ENCODE measurements at places on chromosomes 3 and 15. TPM values are rescaled to one million over a fixed set of nuclear protein-coding genes. Genes with fewer than 3 reads are reported as not detected.

Gene BOC
- not detected for total RNA-seq

Gene ZIC1
- not detected for total RNA-seq

Gene GCHFR
- 35.5 TPM for total RNA-seq

Gene KNG1
- total RNA-seq: not detected

Gene QTRT2
- total RNA-seq: 28.7 TPM

Gene DET1
- total RNA-seq: 5.0 TPM

Gene TBC1D5
- total RNA-seq: 48.4 TPM

DNA sequence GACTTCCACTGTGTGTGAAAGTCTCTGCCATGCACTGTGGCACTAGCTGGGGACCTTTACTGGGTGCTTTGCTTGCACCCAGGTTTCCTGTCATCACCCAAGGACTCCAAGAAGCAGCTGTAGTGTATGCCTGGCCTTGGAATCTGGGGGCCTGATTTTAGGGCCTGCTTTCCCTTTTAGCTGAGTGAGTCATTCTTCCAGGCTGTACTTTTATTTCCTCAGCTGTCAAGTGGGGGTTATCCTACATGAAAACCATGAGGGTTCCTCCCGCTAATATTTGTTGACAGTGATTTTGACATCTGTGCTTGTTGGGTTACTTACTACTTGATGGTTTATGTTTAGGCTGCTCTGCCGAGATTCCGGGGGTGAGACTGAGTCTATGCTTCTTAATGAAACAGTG lies 18.5 kb downstream of the GORASP1 start:
- no peak for DNase-seq

- no peak for DNase-seq
Measured at GRCh38 chr3:25226747-25227146, 201.3 kb upstream of the RARB start.

GRCh38 chr3:180320631-180321030 lies 281.3 kb upstream of the TTC14 start:
- DNase-seq: no peak

DNA sequence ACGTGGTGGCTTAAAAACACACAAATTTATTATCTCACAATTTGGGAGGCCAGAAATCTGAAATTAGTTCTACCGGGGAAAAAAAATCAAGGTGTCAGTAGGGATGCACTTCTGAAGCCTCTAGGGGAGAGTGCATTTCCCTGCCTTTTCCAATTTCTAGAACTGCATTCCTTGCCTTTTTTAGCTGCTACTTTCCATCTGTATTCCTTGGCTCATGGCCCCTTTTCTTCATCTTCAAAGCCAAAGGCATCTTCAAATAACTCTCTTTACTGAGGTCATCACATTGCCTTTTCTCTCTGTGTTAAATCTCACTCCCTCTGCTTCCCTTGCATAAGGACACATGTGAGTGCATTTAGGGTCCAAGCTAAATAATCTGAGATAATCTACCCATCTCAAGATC lies 69.5 kb upstream of the NEO1 start:
- no peak for DNase-seq

GRCh38 chr3:8658306-8659212 lies 14.0 kb upstream of the SSUH2 start:
- DNase-seq: no peak

DNA sequence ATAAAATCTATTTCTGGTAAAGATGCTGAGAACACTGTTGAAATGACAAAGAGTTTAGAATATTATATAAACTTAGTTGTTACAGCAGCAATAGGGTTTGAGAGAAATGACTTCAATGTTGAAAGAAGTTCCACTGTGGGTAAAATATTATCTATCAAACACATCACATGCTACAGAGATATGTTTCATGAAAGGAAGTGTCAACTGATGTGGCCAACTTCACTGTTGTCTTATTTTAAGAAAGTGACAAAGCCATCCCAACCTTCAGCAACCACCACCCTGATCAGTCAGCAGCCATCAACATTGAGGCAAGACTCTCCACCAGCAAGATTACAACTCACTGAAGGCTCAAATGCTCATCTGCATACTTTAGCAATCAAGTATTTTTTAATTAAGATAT lies 20.2 kb downstream of the TMEM39A start:
- no peak for DNase-seq
